Activated CD4-positive, alpha-beta T cell treated with anti-CD3 and anti-CD28 coated beads for 1 hour (primary cell): ENCODE measurements at places on chromosomes 6 and 20.
A peak's percentile ranks its signal among the peaks of the same experiment; 100 is the strongest.

GRCh38 chr6:26044140-26045064 lies 42.8 kb upstream of the HFE start:
- DNase-seq = no peak

DNA sequence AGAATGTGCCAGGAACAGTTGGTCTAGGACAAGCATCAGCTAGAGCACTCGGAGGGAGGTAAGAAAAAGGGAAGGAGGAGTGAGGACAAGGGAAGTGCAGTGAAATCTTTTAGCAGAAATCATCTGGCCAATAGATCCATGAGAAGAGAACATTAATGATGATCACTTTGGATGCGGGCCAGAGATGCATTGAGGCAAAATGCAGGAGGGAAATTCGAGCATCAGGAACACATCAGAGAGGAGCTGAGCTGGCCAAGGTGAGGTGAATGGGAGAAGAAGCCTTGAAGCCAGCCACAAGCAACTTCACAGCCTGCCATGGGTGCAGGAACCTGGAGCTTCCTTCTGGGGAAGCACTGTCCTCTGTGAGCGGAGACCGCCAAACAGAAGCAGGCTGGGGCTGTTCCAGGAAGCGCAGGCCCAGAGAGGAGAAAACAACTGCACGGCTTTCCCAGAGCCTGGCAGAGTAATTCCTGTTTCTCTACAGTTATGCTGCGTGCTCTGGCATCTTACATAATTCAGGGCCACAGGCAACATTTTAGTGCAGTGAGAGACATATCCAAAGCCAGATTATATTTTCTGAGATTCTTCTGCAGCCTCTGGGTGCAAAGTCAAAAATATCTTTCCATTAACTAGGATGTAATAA lies 143.8 kb downstream of the F13A1 start:
- no peak for DNase-seq

GRCh38 chr6:19327661-19328060 lies 509.5 kb upstream of the ID4 start:
- DNase-seq = no peak

DNA sequence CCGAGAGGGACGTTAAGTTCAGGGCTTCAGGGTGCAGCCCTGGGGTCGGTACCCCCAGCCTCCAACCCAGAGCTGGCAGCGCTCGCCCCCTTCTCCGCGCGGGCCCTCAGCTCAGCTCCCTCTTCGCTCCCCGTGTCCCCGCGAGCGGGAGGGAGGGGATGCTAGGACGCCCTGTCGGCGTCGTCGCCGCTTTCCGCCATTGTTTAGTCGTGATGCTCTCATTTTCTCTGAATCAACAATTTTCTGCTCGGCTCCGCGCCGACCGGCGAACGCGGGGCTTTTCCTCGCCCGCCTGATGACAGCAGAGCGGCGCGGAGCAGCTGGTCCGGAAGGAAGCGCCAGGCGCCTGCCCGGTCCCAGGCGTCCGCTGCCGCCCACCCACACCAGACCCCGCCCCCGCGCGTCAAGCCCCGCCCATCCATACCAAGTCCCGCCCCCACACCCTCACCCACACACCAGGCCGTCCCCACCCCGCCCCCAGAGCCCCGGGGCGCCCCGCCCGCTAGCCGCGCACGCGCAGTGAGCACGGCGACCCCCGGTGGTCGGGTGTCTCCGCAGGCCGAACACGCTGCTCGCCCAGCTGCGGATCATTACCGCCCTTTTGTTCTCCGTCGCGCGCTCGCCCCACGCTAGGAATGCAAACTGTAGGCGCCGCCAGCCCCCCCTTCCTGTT lies 50.1 kb upstream of the SLC32A1 start:
- peak; percentile 30 for DNase-seq

GRCh38 chr6:40512340-40512739 lies 74.8 kb downstream of the LRFN2 start:
- DNase-seq = no peak

- no peak for DNase-seq
Measured at GRCh38 chr6:100479179-100480035, 14.7 kb upstream of the SIM1 start.

DNA sequence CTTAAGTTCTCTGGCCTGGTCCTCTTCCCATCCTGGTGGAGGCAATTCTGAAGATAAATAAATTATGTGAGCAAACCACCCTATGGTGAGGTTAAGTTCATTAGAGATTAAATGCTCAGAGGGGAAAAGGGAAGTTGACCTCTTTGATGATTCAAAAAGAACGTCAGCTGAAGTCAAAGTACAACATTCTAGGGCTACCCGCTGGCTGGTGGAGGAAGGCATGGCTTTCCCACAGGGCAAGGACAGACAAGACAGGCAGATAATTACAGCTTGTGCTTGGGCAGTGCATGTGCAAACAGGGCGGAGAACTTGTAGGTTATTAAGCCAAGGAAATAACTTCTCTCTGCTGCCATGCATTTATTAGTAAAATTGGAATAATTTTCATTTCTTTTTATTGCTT lies 91.0 kb upstream of the SLC24A3 start:
- no peak for DNase-seq

- no peak for DNase-seq
Measured at GRCh38 chr20:33059741-33060390, 6.2 kb downstream of the BPIFB3 start.

- no peak for DNase-seq
Measured at GRCh38 chr6:166636934-166637333, 9.9 kb upstream of the RPS6KA2 start.

GRCh38 chr20:23334111-23334510 lies 16.5 kb upstream of the NXT1 start:
- no peak for DNase-seq

DNA sequence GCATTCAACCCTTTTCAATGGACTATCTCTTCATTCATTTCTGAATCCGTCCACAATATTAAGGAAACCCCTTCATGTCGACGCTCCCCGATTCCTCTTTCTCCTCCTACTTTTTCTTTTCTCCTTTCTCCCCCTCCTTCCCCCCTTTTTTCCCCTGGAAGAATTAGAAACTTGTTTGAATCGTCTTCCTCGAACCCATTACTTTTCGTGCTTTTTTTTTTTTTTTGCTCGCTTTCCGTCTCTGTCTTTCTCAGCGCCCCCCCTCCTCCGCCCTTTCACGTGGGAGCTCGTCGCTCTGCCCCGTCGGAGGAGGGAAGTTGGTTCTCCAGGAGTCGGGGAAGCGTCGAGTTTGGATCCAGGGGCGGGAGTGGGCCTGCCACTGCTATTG lies 2.3 kb upstream of the NKX2-2 start:
- no peak for DNase-seq

DNA sequence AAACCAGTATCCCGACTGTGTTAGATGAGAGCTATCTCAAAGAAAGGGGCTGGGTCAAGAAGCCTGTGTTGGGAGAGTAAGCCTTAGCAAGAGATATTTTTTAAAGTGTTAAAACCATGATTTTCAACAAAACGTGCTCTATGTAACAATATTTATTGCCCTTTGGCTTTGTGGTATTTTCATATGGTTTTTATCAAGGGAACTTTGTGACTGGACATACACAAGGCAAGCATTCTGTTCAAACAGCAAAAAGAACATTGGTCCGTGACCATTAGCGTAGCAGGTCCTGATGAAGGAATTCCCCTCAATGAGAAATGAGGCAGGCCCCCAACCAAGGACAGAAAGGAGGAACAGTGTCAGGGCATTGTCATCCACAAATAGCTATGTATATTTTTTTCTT lies 222.6 kb downstream of the MYLK4 start:
- DNase-seq = no peak

DNA sequence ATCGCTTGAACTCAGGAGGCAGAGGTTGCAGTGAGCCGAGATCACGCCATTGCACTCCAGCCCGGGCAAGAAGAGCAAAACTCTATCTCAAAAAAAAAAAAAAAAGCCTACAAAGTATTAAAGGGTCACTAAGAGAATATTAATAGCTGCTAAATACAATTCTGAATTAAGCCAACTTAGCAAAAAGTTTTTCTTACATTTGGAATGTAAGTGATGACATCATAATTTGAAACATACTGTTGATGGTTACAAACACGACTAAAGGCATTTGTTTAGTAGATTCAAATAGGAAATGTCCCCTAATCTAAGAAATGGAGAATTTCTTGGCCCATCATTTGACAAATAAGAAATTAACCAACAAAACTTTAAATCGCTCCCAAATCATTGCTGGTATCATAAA lies 282.8 kb downstream of the RNGTT start:
- DNase-seq = no peak

DNA sequence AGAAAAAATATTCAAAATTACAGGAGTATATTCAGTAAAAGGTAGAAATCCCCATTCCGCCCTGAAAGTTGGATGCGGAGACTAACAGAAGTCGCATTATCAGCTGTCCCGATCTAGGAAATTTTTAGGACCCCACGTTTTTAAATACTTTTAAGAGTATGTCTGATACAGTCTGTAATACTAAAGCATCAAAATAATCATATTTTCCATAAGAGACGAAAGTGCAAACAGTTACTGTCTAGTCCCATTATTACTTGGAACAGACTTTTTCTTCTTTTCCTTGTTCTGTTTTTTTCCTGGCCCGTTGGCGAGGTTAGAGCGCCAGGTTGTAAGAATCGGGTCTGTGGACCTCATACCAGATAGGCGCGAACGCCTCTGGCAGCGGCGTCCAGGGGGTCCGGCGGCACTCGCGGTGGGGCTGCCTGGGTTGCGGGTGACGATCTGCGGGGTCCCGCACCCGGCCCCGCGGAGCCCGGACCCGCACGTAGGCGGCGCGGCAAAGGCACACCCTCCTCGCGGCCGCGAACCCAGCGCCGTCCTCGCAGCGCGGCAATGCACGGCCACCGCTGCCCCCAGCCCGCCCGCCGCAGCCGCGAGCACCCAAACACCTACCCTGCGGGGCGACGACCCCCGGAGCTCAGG lies 460 bp downstream of the PLAGL1 start:
- no peak for DNase-seq

DNA sequence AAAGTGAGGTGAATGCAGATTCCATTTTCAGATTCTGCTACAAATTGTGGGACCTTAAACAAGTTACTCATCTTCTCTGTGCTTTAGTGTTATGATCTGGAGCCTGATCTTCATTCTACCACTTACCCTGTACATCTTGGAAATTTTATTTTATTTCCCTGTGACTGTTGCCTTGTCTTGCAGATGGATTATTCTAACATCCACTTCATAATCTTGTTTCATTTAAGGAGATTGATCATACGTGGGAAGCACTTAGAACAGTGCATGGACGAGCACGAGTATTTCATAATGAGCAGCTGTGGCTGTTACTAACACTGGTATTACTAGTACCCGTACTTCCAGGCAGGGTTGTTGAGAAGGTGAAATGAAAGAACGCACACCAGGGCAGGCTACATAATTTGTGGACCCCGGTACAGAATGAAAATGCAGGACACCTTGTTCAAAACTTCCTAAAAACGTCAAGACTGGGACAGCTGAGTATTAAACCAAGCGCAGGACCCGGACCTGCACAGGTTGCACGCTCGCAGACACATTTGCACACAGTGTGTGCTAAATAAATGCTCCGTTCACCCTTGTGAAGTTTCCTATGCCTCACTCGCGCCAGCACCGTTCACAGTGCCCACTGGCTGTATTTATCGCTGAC lies 535 bp upstream of the CCDC170 start:
- no peak for DNase-seq

- DNase-seq = no peak
Measured at GRCh38 chr6:27861276-27861840, 50.8 kb downstream of the OR2B2 start.

- no peak for DNase-seq
Measured at GRCh38 chr6:56235245-56235644, 12.1 kb downstream of the COL21A1 start.

- no peak for DNase-seq
Measured at GRCh38 chr20:35610833-35611427, 4.7 kb upstream of the SPAG4 start.

GRCh38 chr20:2871111-2871465 lies 2.2 kb upstream of the PTPRA start:
- DNase-seq = no peak

DNA sequence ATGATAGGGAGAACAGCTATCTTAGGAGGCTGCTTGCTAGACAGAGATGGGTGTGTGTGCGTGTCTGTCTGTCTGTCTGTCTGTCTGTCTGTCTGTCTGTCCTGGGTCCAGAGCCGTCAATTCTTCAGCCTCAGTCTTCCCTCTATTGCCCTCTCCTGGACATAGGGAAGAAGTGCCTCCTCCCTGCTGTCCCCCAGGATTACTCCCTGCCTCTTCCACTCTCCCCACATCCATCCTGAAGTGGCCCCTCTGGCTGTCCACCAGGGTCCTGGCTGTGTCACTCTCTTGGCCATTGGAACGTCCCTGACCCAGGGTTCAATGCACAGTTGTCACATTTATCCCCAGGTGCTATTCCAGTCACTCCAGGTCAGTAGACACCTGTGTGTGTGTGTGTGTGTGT lies 10.2 kb downstream of the TREML2 start:
- no peak for DNase-seq

- DNase-seq = no peak
Measured at GRCh38 chr6:151425561-151425960, 26.4 kb downstream of the RMND1 start.

GRCh38 chr20:51193066-51193772 lies 170.3 kb upstream of the KCNG1 start:
- no peak for DNase-seq
